LNCaP clone FGC (cell line): ENCODE measurements at places on chromosomes 16 and 17.

DNA sequence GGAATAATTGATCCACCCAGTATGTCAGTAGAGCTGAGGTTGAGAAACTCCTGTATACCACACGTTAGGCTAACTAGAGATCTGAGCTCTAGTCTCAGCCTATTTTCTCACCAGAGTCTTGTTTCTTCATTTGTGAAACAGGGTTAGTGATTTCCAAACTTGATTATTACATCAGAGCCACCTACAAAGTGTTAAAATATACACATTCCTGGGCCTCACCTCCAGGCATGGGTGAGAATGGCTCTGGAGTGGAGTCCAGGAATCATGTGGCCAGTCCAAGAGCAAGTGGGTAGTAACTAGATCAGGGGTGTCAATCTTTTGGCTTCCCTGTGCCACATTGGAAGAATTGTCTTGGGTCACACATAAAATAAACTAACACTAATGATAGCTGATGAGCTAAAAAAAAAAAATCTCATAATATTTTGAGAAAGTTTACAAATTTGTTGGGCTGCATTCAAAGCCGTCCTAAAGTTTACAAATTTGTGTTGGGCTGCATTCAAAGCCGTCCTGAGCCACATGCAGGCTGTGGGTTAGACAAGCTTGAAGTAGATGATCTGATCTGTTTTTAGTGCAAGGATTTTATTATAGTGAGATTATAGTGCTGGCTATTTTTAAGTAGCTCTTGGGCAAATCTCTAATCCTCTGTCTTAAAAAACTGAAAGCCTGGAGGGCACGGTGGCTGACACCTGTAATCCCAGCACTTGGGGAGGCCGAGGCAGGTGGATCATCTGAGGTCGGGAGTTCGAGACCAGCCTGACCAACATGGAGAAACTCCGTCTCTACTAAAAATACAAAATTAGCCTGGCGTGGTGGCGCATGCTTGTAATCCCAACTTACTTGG lies 20.4 kb downstream of the PRCD start:
- no peak for DNase-seq

GRCh38 chr16:57795431-57795878 lies 6.8 kb downstream of the KIFC3 start:
- peak; percentile 39 for DNase-seq

DNA sequence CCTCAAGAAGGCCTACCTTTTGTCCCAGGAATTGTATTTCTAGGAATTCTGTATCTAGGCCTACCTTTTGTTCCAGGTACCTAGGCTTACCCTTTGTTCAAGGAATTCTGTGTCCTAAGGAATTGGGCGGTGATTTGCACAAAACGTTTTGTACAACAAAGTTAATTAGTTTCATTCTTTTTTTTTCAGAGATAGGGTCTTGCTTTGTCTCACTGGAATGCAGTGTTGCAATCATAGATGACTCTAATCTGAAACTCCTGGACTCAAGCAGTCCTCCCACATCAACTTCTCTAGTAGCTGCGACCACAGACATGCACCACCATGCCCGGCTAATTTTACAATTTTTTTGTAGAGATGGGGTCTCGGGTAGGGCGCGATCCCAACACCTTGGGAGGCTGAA lies 7.0 kb downstream of the CDR2L start:
- no peak for DNase-seq

GRCh38 chr17:39393736-39394135 lies 7.7 kb downstream of the FBXL20 start:
- no peak for DNase-seq

- no peak for DNase-seq
Measured at GRCh38 chr16:84827131-84827574, 7.4 kb downstream of the CRISPLD2 start.

GRCh38 chr16:49292413-49292812 lies 10.8 kb upstream of the CBLN1 start:
- no peak for DNase-seq

- no peak for DNase-seq
Measured at GRCh38 chr17:30321314-30321713, 12.5 kb downstream of the TMIGD1 start.

DNA sequence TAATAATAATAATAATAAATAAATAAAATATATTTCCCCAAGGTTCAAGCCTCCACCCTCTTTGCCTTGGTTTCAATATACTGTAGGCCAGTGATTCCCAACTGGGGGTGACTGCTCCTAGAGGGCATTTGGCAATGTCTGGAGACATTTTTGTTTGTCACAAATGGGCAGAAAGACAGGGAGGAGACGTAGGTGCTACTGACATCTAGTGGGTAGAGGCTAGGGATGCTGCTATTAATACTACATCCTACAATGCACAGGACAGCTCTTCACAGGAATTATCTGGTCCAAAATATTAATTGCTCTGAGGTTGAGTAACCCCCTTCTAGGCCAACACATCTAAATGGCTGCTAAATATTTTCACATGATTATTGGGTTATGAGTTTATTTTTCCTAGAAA lies 12.8 kb upstream of the PRR14 start:
- DNase-seq = peak; percentile 50

GRCh38 chr16:50839920-50840729 lies 98.2 kb downstream of the CYLD start:
- no peak for DNase-seq

- no peak for DNase-seq
Measured at GRCh38 chr17:57685499-57686132, 59.5 kb downstream of the CCDC182 start.

GRCh38 chr16:85158743-85159178 lies 46.5 kb upstream of the CIBAR2 start:
- DNase-seq = no peak

DNA sequence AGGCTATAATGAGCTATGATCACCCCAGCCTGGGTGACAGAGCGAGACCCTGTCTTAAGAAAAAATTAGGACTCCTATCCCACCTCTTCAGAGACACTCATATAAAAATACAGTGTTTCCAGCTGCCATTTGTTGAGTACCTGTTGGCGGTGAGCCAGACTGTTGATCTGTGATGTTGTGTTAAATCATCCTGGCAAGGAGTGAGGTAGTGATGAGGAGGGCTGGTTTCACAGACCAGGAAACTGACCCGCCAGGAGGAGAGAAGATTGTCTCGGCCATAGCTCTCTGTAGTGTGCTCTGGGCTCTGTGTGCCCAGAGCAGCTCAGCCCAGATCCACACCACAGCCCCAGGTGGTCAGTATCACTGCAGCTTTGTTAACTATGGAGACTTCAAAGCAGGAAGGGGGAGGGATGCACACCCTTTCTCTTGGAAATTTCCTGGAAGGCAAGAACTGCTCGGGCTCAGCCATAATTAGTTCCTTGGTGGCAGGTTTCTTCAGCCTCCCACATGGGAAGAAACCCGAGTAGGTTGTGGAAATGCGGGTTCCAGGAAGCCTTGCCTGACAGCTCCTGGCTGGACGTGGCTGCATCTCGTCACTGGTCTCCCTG lies 343.0 kb downstream of the SNX29 start:
- no peak for DNase-seq

DNA sequence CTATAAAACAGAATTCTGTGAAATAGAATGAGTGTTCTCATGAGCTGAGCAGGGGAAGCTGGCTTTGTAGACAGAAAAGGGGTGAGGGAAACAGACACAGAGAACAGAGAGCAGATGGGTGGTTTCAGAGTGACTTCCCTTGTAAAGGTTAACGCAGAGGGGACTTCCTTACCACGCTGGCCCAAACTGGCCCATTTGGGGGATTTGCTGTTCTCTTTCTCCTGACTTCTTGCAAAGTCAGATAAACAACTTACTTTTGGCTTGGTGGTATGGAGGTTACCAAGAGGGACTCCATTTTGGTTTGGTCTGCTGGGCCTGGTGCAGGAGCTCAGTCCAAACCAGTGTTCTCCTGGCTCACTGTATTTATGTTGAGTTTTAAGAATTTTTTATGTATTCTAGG lies 48.4 kb downstream of the SEC14L1 start:
- DNase-seq = no peak

DNA sequence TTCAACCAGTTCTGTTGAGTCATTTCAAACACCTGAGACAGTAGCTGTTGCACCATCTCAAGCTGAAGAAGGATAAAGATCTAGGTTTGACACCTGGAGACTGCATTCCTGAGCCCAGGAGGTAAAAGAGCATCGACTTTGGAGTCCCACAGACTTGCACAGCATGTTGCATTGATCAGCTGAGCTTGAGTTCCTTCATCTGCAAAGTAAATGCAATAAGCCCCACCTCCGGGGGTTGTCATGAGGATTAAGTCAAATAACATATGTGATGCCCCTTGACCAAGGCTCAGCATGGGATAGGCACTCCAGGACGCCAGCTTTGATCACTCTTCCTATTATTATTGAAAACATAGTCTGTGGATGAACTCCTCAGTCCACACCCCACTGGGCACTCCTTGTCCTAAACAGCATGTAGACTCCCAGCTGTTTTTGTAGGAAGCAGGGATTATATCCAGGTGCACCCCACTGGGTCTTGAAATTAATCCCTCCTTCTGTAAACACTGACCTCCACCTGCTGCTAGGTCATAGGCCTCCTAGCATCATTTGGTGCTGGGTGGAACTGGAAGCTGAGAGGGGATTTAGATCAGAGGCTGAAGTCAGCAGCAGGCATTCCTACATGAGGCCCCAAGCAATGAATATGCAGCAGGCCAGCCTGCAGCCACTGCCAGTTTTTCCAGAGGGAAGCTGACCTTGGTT lies 259.0 kb downstream of the HS3ST4 start:
- DNase-seq = no peak

- no peak for DNase-seq
Measured at GRCh38 chr17:9024497-9024896, 3.2 kb downstream of the NTN1 start.

- DNase-seq = no peak
Measured at GRCh38 chr16:5025171-5025632, 8.5 kb downstream of the NAGPA start.

DNA sequence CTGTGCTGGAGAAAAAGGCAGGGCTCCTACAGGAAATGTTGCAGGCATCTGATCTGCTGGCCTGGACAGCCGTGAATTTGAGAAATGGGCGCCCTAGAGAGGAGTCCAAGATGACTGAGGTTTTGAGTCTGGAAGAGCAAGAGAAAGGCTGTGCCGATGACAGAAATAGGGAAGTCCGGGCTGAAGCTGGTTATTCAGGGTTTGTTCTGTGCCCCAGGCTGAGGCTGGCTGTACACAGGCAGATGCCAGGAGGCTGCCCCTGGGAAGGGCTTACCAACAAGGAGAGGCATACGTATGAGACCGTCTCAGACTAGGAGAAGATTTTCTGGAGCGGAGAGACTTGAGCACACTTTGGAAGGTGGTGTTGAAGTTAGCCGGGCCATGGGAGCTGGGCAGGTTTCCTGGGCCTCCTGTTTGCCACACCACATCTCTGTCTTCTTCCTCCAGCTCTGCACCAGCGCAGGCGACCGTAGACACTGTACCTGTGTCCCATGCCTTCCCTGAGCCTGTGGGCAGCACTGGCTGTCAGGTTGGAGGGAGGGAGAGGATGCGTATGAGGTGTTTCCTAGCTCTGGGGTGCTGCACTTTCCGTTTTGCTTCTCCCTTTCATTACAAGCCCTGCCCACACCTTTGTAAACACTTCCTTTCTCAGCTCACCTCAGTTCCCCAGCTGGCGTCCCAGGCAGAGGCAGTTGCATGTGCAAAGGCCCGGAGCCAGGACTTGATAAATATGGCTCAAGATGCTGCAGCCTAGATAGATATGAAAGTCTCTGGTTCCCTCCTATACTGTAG lies 80.8 kb downstream of the SPECC1 start:
- no peak for DNase-seq

DNA sequence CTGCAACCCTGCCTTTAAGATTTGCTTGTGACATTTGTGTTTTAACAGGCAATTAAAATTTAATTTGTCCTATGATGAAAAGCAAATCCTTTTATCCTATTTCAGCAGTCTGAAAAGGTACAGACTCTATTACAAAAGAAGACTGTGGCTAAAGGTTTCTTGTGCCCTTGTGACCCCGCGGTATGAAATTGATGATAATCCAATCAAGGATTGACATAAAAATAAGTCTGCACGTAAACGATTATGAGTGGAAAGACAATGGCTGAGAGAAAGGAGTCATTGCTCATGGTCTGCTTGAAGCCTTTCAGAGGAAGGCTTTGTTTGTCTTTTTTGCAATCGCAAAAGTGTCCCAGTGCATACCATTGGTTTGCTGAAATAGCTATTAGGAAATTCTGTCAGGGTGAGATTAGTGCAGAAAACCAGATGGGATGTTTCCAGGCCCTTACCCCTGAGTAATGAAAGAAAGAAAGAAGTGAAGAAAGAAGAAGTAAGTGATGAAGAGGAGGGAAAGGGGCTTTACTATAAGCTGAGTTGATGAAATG lies 867.8 kb upstream of the CDH8 start:
- DNase-seq = no peak
